ENCODE measurements at places on chromosomes 12 and 14.

- DNase-seq, result no peak
These were observed 180.9 kb downstream of the RAD51B start for GRCh38 chr14:68000511-68000910.

GRCh38 chr14:81161749-81162148 lies 59.0 kb downstream of the GTF2A1 start:
- no peak for DNase-seq

GRCh38 chr14:69118305-69118704 lies 34.6 kb downstream of the DCAF5 start:
- DNase-seq, result no peak

DNA sequence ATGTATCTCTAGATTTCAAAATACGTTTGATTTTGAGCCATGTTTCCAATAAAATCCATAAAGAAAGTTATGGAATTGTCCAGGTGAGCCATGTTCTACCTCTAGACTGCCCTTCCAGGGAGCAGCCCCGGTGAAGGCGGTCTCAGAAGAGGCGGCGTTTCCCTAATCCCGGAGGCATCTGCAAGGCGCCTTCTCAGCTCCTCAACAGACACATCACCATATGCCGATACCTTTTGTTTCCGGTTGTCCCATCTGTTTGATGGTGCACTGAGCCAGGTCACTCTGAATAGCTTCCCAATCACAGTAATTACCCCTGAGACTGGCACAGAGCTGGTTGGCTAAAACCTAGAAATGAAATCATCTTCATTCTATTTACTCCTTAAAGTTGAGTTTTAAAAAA lies 305.5 kb upstream of the FKBP4 start:
- peak; percentile 5 for DNase-seq

DNA sequence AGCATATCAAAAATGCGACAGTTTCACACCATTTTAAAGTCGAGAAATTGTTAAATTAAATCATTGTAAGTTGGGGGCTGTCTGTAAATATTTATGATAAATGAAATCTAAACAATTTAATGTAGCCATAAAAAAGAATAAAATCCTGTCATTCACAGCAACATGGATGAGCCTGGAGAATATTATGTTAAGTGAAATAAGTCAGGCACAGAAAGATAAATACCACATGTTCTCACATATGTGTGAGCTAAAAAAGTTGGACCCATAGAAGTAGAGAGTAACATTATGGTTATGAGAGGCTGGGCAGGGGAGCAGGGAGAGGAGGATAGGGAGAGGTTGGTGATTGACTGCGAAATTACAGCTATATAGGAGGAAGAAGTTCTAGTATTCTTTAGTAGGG lies 135.9 kb downstream of the GARIN6 start:
- DNase-seq, result no peak

GRCh38 chr12:52988898-52989297 lies 17.4 kb upstream of the EIF4B start:
- DNase-seq, result no peak

GRCh38 chr12:79299447-79300198 lies 391.1 kb downstream of the PAWR start:
- DNase-seq, result no peak

DNA sequence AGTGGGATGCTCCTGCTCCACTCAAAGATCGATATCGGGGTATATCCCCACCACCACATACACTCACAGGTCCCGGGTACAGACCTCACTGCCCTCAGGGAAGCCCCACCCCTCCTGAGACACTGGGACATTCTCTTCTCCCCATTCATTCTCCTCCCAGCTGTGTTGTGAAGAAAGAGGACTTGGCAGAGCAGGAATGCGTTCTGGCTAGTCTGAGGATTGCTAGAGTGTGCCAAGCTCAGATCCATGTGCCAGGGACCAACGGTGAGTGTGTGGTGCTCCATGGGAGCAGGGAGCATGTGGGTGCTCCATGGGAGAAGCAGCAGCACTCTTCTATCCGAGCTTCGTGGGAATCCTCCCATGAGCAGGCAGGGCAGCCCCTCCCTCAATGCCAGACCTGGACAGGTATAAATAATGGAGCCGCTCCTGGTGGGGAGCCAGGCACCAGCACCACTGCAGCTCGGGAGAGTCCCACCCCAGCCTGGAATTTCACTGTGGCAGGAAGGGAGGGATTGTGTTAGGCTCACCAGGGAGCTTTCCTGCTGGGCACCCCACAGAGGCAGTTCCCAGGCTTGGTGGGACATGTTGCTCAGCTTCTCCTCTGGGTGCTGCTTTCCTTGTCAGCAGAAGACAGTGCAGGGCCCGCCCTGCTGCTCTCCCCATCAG lies 2.3 kb upstream of the KRT5 start:
- no peak for DNase-seq

GRCh38 chr12:51341251-51342007 lies 5.0 kb downstream of the CELA1 start:
- DNase-seq, result peak; percentile 31

DNA sequence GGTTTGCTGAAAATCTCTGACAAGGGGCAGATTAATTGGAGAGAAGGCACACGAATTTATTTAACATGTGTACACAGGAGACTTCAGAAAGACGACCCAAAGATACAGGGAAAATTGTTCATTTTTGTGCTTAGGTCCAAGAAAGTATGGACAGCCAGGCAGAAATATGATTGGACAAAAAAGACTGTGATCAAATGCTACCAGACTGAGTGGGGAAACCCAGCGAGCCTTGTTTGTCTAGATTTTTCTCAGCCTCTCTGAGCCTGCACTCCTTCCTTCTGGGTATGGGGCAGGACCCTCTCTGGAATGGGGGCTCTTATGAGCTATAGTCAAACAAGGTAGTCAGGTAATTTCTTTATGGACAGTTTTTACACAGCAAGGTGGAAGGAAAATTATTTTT lies 10.4 kb upstream of the CIPC start:
- DNase-seq, result no peak

DNA sequence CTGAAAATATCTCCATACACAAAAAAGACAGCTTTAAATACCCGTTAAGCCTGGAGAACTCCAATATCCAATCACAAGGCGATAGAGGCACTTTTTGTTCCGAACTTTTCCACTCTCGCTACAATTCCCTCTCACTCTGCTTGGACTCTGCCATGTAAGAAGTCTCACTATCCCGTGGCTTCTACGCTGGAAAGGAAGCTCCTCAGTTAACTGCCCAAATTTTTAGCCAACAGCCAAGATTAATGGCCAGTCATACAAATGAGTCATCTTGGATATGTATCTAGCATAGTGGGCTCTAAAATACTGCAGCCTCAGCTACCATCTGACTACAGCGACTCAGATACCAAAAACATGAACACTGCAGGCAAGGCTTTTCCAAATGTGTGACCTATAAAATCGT lies 45.5 kb upstream of the RERGL start:
- DNase-seq, result no peak

- no peak for DNase-seq
These were observed 18.6 kb upstream of the TEAD4 start for GRCh38 chr12:2940564-2940963.

DNA sequence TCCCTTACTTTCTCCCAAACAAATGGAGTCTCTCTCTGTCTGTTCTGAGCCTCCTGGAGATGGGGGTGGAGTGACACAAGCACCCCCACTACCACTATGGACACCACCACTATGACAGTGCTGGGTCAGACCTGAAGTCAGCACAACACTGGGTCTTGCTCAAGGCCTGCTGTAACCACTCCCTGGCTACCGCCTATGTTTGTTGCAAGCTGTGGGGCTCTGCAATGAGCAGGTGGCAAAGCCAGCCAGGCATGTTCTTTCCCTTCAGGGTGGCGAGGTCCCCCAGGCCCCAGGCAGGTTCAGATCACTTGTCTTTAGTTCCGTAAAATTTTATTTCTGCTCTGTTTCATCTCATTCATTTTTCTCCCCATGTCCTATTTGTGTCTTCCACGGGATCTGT lies 349.8 kb downstream of the TMEM121 start:
- DNase-seq, result no peak

DNA sequence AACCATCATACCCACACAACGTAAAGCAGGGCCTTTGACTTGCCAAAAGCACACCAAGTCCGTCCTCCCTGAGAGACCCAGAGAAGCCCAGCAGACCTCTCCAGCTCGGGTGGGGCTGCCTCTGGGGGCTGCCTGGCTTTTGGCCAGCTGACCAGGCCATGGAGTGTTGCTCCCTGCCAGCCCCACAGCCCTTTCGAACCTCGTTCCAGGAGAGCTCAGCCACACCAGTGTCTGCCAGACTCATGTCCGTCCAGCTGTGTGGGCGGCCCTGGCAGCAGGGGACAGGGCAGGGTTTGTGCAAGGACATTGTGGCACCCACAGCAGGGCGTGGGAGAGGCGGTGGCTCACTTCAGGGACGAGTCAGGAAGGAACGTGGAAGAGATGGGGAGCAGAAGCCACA lies 22.6 kb upstream of the IRF2BPL start:
- no peak for DNase-seq

- DNase-seq, result no peak
These were observed 374.9 kb upstream of the RGS6 start for GRCh38 chr14:71557351-71557750.

DNA sequence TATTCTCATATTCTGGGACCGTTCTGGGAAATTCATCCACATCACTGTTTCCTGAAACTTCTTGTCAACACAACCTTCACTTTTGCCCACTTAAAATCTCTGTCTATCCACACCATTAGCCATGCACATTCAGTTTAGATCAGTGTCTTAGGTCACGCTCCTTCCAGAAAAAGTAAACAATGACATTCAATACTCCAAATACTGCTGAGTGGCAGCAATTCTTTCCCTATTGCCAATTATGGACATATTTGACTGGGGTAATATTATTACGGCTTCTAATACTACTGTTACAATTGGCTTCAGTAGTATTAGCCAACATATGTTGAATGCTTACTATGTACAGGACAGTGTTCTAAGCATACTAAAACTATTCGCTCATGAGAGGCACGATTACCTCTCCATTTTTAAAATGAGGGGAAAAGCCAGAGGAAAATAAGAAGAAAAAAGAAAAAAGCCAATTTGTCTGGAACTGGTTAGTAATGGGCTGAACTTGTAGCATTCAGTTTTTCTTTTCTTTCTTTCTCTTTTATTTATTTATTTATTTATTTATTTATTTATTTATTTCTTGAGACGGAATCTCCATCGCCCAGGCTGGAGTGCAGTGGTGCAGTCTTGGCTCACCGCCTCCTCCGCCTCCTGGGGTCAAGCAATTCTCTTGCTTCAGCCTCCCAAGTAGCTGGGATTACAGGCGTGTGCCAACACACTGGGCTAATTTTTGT lies 23.4 kb downstream of the LTBR start:
- DNase-seq, result no peak

DNA sequence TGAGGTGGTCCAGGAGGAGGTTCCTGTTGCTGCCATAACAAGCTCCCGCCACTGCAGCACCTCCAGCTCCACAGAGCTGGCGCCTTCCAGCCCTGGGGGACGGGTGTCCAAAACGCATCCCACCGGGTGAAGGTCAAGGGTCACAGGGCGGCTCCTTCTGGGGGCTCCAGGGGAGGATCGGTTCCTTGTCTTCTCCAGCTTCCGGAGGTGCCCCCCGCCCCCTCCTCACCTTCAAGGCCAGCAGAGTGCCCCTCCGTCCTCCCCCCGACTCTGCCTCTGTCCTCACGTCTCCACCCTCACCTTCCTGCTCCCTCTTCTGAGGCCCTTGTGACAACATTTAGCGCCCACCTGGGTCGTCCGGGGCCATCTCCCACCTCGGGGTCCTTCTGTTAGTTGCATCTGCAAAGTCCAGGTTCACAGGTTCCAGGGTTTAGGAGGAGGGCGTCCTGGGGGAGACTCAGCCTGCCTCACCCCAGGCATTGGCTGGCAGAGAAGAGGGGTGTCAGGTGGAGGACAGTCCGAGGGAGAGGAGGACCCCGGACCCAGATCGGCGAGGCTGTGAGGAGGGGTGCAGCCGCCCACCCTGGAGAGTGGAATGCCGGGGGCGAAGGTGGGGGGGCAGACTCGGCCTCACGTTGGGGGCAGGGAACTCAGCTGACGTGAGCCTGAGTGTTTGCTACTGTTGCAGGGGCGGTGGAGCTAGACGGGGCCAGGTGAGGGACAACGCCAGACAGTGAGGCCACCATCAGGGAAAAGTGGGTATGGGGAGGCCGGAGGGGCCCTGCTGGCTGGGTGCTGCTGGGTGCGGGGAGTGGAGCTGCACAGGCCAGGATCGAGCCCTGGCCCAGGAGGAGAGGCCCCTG lies 205.5 kb upstream of the C14orf180 start:
- DNase-seq, result no peak

GRCh38 chr12:116323406-116324386 lies 46.2 kb upstream of the MED13L start:
- no peak for DNase-seq

- DNase-seq, result peak; percentile 73
These were observed 187.3 kb downstream of the CHST11 start for GRCh38 chr12:104643819-104644669.

- peak; percentile 73 for DNase-seq
These were observed 49.1 kb upstream of the RNU6-8 start for GRCh38 chr14:32252030-32252670.

- no peak for DNase-seq
These were observed 37.8 kb upstream of the FICD start for GRCh38 chr12:108477055-108477880.

- DNase-seq, result no peak
These were observed 11.0 kb downstream of the DCTN2 start for GRCh38 chr12:57535764-57536596.

- no peak for DNase-seq
These were observed 98.1 kb downstream of the GALC start for GRCh38 chr14:87894920-87895319.

DNA sequence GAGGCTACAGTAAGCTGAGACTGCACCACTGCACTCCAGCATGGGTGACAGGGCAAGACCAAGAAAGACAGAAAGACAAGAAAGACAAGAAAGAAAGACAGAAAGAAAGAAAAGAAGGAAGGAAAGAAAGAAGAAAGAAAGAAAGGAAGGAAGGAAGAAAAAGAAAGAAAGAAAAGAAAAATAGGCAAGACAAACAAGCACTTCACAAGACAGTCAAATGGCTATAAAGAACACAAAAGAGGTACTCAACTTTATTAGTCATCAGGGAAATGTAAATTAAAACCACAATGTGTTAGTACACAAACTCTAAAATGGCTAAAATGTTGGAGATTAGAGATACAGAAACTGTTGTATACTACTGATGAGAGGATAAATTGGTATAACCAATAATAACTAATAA lies 6.6 kb downstream of the ATXN3 start:
- no peak for DNase-seq

- no peak for DNase-seq
These were observed 12.6 kb downstream of the SIVA1 start for GRCh38 chr14:104765517-104765916.

DNA sequence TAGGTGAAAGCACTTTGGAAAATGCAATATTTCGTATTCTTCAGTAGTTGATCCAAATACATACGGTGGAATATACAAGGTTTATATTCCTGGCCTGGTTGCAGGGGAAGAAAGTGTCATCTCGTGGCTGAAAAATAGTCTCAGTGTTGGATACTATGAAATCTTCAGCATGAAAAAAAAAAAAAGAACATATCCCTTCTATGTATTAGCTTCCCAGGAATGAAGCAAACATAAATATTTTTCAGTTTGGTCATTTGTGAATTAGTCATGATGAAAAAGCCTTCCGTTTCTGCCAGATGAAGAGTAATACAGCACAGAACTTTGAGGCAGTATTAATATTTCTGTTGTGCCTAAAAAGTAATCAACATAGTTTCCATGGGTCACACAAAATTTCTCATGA lies 36.7 kb downstream of the FLRT2 start:
- no peak for DNase-seq

- no peak for DNase-seq
These were observed 424.3 kb downstream of the NPAS3 start for GRCh38 chr14:33362934-33363333.
